ENCODE measurements at places on chromosomes 12 and 14.

GRCh38 chr12:118521036-118521370 lies 144.6 kb downstream of the SUDS3 start:
- H3K36me3 ChIP-seq, result no peaks in the 10 kb centered on the region
- H3K27ac ChIP-seq, result no peak overlapping the region
- DNase-seq, result no peak

DNA sequence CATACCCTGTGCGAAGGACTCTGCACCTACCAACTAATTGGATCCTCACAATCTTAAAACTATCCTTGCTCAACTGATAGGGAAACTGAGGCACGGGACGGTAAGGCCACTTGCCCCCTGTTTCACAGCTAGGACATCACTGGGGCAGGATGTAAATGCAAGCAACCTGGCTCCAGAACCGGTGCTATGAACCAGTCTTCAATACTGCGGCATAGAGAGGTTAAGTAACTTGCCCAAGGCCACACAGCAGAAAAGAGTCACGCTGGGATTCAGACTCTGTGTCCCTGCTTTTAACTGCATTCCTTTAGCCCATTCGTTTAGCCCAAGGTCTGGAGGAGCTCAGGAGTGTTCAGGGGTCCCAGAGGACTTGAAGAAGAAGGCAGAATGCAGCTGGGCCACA lies 76.1 kb downstream of the NCOR2 start:
- H3K27ac ChIP-seq, result no peak overlapping the region
- DNase-seq, result no peak
- peaks cover 20% of the 10 kb centered on the region for H3K4me1 ChIP-seq
- no peaks in the 10 kb centered on the region for H3K36me3 ChIP-seq
- H3K27me3 ChIP-seq, result no peaks in the 10 kb centered on the region
- H3K4me3 ChIP-seq, result no peak overlapping the region

GRCh38 chr14:51394804-51395203 lies 154.8 kb downstream of the TMX1 start:
- no peaks in the 10 kb centered on the region for H3K4me1 ChIP-seq
- H3K27me3 ChIP-seq, result peaks cover 19% of the 10 kb centered on the region
- no peak overlapping the region for H3K27ac ChIP-seq
- no peaks in the 10 kb centered on the region for H3K36me3 ChIP-seq

GRCh38 chr14:64767215-64767964 lies 63.2 kb downstream of the PLEKHG3 start:
- H3K27ac ChIP-seq, result no peak overlapping the region
- H3K4me3 ChIP-seq, result no peak overlapping the region
- peaks cover 23% of the 10 kb centered on the region for H3K4me1 ChIP-seq
- no peaks in the 10 kb centered on the region for H3K36me3 ChIP-seq
- H3K27me3 ChIP-seq, result no peaks in the 10 kb centered on the region
- no peak for DNase-seq

DNA sequence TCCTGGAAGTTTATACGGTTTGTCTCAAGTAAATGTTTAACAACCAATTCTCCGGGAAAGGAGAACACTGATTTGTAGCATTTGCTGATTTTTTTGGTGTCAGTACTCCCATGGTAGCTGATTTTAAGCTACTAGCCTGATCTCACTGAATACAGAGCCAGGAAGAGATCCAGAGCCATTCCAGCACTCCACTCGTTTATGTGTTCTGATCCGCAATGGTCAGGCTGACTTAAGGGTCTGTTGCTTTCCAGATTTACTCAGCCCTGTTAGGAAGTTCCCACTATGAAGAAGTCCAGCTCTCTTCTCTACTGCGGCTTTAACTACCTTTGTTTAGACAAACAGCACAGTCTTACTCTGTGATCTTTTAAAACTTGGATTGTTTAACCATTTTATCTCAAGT lies 38.0 kb upstream of the NID2 start:
- H3K4me1 ChIP-seq, result no peaks in the 10 kb centered on the region
- no peak for DNase-seq
- no peaks in the 10 kb centered on the region for H3K27me3 ChIP-seq
- H3K36me3 ChIP-seq, result no peaks in the 10 kb centered on the region

Measured in activated CD8-positive, alpha-beta memory T cell treated with anti-CD3 and anti-CD28 coated beads, Interleukin-2, amount 10 ng/mL, durations not matched to agents 7 days and 5 days (primary cell).